Tibial nerve (tissue), 4 donors: ENCODE measurements at places on chromosomes 4 and X. TPM values are rescaled to one million over a fixed set of nuclear protein-coding genes. Genes with fewer than 3 reads are reported as not detected.
A peak's percentile ranks its signal among the peaks of the same experiment; 100 is the strongest.

GRCh38 chrX:4841216-4841745 is 1127.8 kb upstream of the PRKX start:
- no peak for DNase-seq

The GAGE13 gene
- total RNA-seq, result not detected

DNA sequence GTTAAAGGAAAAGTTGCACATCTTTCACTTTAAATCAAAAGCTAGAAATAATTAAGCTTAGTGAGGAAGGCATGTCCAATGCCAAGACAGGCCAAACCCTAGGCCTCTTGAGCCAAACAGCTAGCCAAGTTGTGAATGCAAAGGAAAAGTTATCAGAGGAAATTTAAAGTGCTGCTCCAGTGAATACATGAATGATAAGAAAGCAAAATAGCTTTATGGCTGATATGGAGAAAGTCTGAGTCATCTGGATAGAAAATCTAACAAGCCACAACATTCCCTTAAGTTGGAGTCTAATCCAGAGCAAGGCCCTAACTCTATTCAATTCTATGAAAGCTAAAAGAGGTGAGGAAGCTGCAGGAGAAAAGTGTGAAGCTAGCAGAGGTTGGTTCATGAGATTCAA is 23.8 kb downstream of the NPFFR2 start:
- DNase-seq, result no peak

DNA sequence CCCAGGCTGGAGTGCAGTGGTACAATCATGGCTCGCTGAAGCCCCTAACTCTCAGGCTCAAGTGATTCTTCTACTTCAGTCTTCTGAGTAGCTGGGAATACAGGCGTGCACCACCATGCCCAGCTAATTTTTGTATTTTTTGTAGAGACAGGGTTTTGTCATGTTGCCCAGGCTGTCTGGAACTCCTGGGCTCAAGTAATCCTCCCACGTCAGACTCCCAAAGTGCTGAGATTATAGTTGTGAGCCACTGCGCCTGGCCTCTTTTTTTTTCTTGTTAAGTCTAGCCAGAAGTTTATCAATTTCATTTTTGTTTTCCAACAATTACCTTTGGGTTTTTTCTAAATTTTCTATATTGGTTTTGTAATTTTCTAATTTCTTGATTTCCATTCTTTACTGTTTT is 100.6 kb downstream of the GC start:
- DNase-seq, result no peak

DNA sequence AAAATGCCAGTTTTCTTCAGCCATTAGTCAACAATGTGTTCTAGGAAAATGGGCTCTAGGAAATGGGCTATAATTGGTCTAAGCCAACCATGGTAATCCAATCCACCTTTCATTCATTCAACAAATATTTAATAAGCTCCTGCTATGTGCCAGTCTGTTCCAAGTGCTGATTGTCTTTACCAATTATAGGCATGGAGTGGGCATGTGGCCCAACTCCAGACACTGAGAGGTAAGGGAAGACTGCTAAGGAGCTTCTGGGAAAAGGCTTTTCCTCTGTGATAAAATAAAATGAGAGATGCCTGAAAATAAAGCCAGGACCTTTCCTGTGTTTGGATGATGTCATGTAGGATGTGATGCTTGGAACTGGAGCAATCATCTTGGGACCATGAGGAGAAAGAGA is 43.3 kb downstream of the HOPX start:
- DNase-seq, result no peak

The MAGEA4 gene
- not detected for total RNA-seq

The DCAF4L1 gene
- 0.21 TPM for total RNA-seq

DNA sequence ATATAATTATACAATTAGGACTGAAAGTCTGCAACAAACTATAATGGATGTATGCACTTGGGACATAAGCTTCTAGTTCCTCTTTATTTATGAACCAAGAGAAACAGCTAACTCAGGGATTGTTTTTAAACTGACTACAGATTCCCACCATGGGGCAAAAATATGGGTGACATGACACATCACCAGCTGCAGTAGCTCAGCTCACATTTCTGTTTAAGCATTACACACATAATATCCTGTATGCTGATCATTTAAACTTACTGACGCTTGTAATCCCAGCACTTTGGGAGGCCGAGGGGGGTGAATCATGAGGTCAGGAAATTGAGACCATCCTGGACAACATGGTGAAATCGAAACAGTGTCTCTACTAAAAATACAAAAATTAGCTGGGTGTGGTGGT is 11.5 kb downstream of the FGB start:
- DNase-seq, result no peak

- no peak for DNase-seq
Observed at GRCh38 chr4:93203708-93204107, 624.8 kb upstream of the ATOH1 start.

The INTU gene
- 10.5 TPM for total RNA-seq

GRCh38 chr4:147772056-147772455 is 40.2 kb downstream of the ARHGAP10 start:
- DNase-seq, result no peak

The GNRHR gene
- total RNA-seq, result not detected

- no peak for DNase-seq
Observed at GRCh38 chr4:126916049-126916625, 716.6 kb upstream of the INTU start.

The UGT2B11 gene
- not detected for total RNA-seq

- DNase-seq, result no peak
Observed at GRCh38 chr4:103091601-103092223, 7.9 kb downstream of the BDH2 start.

The PDLIM3 gene
- 37.1 TPM for total RNA-seq

DNA sequence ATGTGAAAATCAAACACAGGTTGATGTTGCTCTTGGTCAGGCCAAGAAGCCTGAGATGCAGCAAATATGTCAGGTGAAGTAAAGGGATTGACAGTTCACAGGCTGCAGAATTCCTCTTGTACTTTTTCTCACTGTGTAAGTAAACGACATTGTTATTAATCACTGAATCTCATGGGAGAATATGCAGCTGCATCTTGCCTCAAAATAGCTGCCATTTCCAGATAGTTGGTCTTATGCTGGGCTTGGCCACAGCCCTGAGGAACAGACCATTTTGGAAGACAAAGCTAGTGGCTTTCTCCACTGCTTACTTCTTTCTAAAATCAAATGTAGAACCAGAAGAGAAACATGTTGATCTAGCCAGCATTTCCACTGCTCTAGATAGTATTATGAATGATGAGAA is 403.4 kb upstream of the NR3C2 start:
- no peak for DNase-seq

- DNase-seq, result no peak
Observed at GRCh38 chrX:71632923-71633657, 14.8 kb upstream of the CXCR3 start.

DNA sequence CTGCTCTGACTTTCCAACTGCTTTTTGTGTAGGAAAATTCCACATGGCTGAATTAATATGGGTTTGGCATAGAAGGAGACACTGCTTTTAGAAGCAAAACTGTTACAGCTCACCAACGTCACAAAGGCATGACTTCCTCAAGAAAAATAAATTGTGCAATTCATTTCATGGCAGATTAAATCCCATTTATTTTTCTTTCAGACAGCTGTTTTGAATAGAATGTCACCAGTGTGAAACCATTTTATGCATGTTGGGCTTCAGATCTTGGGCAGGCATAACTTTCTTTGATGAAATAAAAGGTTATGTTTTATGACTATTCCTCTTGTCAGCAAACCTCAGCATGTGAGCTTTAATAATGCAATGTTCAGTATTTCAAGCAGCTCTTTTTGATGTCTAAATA is 542.8 kb downstream of the GALNTL6 start:
- DNase-seq, result no peak

The CYLC1 gene
- not detected for total RNA-seq

GRCh38 chrX:72309297-72310071 is 3.8 kb upstream of the CITED1 start:
- DNase-seq, result no peak

DNA sequence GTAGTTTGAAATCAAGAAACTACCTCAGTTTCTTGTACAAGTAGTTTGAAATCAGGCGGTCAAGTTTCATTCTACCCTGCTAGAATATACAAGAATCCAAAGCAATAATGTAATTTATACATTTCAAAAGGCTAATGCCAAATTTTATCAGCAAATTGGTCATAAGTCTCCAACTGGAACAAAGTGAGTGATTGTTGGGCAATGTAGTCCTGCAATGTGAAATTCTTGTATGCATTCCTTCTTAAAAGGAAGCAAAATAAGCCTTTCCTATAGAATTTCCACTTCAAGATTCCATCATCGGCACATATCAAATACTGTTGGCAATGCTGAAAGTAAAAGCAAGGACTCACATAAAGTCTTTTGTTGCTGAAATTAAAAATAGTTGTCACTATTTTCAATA is 334.9 kb downstream of the IL1RAPL1 start:
- no peak for DNase-seq

DNA sequence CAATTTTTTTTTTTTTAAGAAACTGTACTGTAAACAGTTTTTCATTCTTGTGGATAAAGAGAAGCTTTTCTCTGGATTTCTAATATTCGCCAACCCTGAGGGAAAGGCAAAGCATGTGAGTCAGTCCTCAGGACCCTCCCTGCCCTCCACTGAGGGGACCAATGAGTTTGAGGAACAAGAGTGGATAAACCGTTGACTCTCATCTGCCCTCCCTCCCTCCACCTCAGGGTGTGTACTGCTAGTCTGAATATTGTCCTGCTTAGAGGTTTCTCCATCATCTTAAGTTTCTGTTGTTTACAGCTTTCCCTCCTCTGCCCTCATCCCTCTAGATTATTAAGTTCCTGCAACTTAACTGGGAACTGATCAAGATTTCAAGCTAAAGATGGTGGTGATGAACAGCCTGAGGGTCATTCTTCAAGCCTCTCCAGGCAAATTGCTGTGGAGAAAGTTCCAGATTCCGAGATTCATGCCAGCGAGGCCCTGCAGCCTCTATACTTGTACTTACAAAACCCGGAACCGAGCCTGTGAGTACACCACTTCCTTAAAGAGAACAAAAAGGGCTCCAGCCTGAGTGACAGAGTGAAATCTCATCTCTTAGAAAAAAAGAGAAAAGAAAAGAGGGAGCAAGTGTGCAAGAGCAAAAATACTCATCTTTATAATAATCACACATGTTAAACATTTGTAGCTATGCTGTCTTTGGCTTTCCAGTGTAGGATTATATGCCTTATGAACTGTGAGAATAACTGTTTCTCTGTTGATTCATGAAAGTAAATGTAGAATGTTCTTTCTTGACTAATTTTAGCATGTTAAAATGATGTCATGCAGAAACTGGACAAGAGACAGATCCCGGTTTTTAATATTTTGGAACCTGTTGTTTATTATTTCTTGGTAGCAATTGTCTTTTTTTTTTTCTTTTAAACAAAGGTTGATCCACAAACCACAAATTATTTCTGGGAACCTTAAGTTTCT is 11.9 kb downstream of the CA5B start:
- peak; percentile 18 for DNase-seq

DNA sequence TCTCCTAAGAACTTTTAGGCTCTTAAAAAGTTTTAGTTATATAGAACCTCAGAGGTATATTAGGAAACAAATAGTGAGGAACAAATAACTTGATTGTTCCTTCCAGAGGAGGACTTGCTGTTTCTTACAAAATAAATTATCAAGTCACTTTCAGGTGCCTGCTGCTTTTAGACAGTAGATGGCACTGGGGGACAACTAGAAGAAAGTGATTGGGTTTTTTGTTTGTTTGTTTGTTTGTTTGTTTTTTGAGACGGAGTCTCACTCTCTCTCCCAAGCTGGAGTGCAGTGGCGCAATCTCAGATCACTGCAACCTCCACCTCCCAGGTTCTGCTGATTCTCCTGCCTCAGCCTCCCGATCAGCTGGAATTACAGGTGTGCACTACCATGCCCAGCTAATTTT is 35.4 kb upstream of the CDKL5 start:
- no peak for DNase-seq

DNA sequence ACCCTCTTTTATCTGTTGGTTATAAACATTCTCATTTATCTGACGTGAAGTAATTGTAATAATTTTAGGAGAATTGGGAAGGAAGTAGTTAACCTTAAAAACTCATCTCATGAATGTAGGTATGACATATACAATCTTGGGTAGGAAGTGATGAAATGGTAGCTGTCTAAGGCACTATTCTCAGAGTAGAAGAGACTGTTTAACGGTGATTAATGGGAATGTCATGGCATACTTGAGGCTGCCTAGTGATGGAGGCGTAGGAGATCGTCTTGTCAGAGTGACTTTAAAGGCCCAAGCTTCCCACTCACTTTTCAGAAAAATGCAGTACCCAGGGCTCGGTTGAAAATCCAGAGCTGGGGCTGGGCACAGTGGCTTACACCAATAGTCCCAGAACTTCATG is 19.4 kb upstream of the AGA start:
- DNase-seq, result no peak

DNA sequence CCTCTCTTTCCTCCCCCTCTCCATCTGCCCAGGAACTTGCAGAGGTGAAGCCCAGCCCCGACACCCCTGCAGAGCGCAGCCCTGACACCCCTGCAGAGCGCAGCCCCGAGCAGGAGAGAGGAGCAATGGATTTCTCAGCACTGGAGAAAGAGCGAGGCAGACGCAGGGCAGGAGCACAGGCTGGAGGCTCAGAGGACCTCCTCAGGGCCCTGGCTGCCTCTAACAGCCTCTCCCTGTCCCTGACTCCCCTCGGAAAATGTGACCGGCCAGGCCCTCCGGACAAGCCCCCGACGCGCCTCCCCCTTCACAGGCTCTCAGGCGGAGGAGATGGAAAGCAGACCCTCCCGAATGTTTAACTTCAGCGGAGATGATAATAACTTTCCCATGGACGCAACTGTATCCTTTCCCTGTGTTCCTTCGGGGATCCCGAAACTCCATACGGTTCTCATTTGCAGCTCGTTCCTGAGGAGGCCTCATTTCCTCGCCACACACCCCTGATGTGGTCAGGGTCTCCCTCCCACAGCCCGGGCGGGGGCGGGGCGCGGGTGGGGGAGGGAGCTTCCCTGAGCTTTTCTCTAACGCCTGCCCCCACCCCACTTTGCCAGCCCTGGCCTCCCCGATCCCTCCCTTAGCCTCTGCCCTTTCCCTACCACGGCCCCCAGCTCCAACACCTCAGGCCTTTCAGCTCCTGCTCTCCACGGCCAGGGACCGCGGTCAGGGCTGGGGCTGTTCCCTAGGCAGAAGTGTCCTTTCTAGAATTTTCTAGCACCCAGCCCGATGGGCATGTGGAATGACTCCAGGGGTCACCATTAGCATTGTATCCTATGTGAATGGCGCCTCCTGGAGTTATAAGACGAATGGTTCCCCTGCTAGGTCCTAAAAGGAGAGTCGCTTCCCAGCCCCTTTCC is 201.1 kb upstream of the BCOR start:
- DNase-seq, result peak; percentile 5
